ENCODE measurements at places on chromosomes 5 and 9.
A peak's percentile ranks its signal among the peaks of the same experiment; 100 is the strongest.

- peak; percentile 69 for DNase-seq
Measured at GRCh38 chr5:139949710-139950109, 93.4 kb downstream of the NRG2 start.

DNA sequence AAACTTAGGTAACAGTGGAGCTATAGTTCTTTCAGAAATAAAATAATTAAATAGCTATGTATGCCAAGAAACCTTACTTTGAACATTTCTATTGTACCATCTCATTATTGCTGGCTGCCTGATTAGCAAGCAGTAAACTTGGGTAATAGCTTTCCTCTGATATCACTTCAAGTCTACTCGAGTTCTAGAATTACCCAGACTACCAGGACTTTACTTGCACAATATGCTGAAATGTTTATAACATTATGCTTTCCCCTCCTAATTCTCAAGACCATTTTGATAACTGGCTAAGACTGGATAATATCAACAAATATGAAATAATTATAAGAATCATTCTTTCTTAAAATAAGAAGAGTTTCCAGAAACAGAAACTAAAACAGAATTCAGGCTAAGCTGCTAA is 512.6 kb downstream of the RAB3C start:
- DNase-seq, result no peak

DNA sequence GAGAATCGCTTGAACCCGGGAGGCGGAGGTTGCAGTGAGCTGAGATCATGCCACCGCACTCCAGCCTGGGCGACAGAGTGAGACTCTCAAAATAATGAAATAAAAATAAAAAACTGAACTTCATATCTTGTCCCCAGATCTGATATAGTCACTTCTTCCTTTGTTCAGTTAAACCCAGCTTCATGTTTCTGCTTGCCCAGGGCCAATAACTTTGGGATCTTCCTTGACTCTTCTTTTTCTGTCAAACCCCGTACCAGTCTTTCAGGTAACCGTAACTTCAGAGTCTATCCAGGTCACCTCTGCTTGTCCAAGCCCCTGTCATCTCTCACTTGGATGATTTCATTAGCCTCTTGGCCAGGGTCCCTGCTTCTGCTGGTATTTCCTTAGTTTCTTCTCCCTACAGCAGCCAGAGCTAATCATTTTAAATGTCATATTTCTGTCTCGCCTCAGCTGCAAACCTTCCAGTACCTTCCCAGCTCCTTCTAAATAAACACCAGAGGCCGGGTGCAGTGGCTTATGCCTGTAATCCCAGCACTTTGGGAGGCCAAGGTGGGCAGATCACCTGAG is 19.7 kb upstream of the ABL1 start:
- DNase-seq, result no peak

DNA sequence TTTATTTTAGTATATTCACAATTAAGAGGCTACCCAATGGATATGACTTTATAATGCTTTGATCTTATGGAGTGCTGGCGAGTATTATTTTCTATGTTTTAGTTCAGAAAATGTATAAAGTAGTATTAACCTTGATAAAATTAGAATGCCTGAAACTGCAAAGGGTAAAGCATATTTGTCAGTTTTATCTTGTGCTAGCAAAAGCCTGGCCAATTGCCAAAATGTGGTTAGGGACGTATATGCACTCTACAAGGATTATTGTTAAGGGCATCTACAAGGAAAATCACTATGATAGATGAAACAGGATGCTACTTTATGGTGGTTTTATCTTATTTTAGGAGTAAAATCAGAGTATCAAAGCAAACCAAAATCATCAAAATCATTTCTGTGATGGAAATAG is 281.7 kb downstream of the CCDC171 start:
- no peak for DNase-seq

GRCh38 chr9:127721391-127721821 is 5.5 kb downstream of the TTC16 start:
- DNase-seq, result no peak

GRCh38 chr5:157509587-157509986 is 49.6 kb downstream of the NIPAL4 start:
- DNase-seq, result no peak

- DNase-seq, result no peak
Measured at GRCh38 chr9:135618866-135619598, 20.3 kb downstream of the GLT6D1 start.

GRCh38 chr9:34048727-34049629 is at the start of gene UBAP2:
Gene UBAP2, minus strand, starts transcription at chr9:34048887. Its CDS starts 31,739 bp downstream, at chr9:34017148.
- DNase-seq, result peak; percentile 99
